Daoy (cell line): ENCODE measurements at places on chromosomes 11 and 22. TPM values are rescaled to one million over a fixed set of nuclear protein-coding genes. Genes with fewer than 3 reads are reported as not detected.

DNA sequence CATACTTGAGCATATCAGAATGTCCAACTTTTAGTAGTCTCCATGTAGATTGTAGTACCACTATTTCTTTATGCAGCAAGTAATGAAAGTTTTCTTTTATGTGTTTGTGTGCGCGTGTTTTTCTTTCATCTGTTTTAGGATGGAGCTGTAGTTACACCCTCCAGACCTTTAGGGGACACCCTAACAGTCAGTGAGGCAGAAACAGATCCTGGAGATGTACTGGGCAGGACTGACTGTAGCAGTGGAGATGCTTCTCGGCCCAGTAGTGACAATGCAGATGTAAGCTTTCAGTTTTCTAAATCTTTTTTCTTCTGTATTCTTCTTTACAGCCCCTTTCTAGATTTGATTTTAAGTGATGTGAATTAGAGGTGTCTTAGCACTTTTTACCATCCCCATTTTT lies 79.9 kb upstream of the GRIK4 start:
- DNase-seq = peak; percentile 70

DNA sequence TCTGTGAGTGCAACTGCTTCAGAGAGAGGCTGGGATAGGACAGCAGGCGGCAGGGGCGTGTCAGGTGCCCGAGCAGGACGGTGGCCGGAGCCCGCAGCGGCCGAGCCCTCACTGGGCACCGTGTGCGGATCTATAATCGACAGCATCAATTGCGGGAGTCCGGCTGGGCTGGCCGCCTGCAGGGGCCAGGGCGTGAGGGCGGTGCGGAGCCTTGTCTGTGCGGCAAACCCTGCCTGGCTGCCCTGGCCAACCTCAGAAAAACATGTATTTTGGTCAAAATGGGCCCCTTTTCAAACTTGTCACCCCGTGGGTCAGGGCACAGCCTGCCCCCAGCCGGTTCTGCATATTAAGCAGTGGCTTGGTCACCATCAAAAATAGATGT lies 91.3 kb upstream of the KCNQ1OT1 start:
- no peak for DNase-seq

DNA sequence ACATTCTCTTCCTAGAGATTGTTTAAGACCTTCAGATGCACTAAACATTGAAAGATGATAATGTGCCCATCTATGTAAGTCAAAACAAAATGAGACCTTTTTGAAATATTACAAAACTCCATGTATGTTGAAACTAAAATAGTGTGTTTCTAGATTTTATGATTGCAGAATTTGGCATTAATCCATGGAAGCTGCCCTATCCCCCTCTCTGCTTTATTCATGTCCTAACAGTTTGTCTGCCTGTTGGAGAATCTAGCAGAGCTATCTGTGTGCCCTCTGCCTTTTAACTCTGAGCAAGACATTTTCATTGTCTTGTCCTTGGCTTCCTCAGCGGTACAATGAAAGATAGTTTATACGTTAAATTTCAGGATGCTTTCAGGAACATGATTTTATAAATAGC lies 105.5 kb downstream of the FAT3 start:
- no peak for DNase-seq

The EML3 gene
- 18.0 and 19.3 TPM in 2 replicates for total RNA-seq

The PLA2G6 gene
- 2.8 and 3.9 TPM in 2 replicates for total RNA-seq

The PRAME gene
- total RNA-seq = 41.9 and 62.0 TPM in 2 replicates
